ENCODE measurements at places on chromosomes 3 and 15.

DNA sequence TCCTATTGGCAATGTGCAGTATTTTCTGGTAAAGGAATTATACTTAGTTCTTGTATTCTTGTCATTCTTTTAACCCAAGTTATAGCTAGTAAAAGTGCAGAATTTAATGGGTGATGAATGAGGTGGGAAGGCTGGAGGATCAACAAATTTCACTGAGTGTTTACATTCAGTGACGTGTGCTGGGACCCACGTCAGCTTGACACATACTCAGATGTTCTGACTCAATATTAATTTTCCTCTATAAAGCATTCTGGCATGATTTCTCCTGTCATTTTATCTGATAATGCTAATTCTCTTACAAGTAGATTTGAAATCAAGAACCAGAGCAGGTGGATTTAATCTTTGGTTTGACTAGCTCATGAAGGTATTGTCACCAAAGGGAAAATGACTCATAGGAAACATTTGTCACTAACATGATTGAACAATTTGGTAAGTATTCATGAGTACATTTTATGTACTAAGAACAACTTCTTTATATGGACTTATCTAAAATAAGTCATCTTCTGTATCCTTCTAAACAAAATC lies 71.0 kb upstream of the SYNPR start:
- no peak for DNase-seq

- DNase-seq, result no peak
Measured at GRCh38 chr3:126494204-126494969, 18.7 kb upstream of the ZXDC start.

GRCh38 chr3:108177536-108177935 lies 44.7 kb downstream of the IFT57 start:
- DNase-seq, result no peak

DNA sequence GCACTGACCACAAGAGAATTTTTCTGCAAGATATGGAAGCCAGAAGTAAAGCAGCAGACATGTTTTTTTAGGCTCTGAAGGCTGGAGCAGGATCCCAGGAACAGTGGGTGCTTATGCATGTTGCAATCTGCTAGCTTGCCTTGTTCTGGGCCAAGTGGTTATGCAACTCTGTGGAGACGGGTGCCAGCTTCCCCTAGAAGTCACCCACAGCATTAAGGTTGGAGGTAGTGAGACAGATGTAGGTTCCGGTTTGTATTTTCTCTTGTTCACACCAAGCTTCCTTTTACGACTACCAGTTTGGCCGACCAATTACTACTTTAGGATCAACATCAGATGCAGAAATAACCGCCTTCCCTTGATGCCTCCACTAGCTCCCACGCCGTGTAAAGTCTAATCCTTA lies 11.1 kb downstream of the DPH3 start:
- no peak for DNase-seq

GRCh38 chr3:175457301-175457700 lies 598.2 kb downstream of the NAALADL2 start:
- DNase-seq, result no peak

DNA sequence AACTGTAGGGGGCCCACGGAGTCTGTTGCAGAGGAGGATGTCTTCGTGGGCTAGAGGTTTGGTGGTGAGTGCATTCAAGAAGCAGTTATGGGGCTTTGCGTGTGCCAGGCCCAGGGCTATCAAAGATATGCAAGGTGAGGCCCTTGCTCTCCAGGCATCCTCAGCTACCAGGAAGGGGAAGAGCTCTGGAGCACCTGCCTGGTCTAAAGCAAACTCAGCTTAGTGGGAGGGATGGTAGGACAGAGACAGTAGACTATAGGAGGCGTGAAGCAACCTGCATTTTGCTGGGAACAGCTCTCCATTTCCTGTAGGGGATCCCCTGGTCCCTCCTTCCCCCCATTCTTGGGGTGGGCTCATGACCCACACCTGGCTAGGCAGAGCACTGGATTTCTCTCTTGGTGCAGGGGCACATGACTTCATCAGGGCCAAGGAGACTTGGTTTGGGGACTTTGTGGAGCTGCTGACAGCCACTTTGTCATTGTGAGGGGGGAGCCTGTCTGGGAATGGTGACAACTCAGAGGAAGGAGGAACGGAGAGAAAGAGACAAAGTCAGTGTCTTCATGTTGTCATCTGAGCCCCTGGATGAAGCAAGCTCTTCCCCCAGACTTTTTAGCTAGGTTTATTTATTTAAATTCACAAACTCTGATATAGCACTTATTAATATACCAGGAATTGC lies 8.6 kb upstream of the EEFSEC start:
- DNase-seq, result no peak

DNA sequence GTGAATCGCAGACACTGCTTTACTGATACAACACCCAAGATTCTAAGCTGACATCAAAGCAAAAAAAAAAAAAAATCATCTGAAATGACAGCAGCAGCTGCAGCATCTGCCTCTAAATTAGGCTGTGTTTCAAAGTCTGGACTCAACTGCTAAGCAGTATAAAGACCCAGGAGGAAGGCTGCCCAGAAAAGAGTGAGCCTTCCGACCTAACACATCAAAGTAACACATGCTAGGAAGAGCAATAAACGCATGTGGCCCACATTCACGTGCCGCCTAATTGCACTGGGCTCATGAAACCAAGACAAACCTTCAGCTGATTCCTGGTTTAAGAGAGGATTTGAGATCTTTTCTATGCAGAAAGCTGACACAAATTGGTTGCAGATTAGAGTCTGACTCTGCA lies 317.1 kb downstream of the ZIC4 start:
- DNase-seq, result no peak

DNA sequence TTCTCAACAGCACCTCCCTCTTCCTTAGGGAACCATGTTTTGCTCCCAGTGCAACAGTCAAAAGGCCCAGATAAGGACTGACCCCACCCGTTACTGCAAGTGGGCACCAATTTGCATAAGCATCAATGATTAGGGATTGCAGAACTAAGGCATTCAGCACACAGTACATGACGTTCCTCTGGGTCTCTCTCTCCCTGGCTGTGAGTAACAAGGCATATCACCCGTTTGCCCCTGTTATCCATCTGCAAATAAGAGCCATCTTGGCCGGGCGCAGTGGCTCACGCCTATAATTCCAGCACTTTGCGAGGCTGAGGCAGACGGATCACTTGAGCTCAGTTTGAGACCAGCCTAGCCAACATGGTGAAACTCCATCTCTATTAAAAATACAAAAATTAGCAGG lies 18.8 kb downstream of the MAGI1 start:
- DNase-seq, result no peak

GRCh38 chr3:97939401-97939800 lies 32.8 kb downstream of the RIOX2 start:
- DNase-seq, result no peak

- DNase-seq, result no peak
Measured at GRCh38 chr15:70281811-70282307, 184.1 kb upstream of the TLE3 start.

GRCh38 chr3:193773266-193774220 lies 180.5 kb downstream of the OPA1 start:
- DNase-seq, result no peak

DNA sequence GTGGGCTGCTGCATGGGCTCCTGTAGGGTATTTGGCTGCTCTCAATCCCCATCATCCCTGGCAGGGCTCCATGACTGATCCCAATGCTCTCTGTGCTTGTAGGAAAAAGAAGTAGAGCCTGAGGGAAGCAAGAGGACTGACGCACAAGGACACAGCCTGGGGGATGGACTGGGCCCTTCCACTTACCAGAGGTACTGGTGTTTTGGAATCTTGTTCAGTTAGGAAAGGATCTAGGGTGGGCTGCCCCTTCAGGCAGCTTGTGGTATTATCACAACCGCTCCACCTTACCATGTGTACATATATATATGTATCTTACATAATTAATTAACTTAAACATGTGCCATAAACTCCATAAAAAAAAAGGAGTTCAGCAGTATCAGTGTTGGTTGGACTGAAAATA lies 1.3 kb downstream of the SLC28A2 start:
- DNase-seq, result no peak

DNA sequence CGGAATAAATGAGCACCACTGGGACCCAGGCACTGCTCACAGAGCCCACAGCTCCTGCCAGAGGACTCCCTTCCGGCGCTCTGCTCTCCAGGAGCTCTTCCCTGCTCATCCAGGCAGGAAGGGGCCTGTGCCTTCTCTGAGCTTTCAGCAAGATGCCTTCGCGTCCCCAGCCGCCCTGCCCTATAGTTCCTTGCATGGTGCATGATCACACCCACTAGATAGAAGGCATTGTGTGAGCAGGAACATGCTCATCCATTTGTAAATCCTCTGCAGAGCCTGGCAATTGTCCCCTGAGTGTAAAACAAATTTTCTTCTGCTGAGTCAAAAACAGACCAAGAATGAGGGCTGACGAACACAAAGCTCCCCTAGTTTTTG lies 181.6 kb downstream of the MEGF11 start:
- DNase-seq, result no peak

GRCh38 chr15:38648121-38648843 lies 83.7 kb upstream of the RASGRP1 start:
- no peak for DNase-seq

- no peak for DNase-seq
Measured at GRCh38 chr3:103660810-103661209, 1226.0 kb downstream of the ZPLD1 start.

GRCh38 chr3:129521611-129522010 lies 6.8 kb upstream of the RHO start:
- no peak for DNase-seq

DNA sequence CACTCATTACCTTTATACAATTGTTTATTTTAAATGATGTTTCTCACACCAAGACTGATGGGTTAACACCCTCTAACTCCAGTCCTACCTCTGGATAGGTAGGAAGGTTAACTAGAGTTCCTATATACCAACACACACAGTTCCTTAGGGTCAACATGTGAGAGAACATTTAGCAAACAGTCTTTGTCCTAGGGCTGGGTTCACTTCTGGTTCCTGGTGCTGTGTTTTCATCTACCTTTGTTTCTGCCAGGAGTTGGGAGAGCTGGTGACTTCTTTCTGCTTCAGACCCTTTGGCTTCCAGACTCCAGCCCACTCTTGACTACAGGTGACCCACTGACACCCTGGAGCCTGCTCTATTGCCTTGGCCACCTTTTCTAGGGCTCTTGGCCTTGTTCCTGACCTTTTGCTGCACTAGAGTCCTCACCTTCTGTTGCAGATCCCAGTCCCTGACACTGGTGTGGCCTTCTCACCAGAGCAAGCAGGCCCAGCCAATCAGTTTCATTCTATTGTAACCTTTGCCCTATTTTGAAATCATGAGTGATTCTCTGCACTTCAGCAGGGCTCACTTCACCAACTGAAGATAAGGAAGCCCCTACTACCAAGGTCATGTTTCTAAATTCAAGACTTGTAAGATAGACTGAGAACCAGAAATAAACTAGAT lies 50.0 kb upstream of the SECISBP2L start:
- no peak for DNase-seq

- DNase-seq, result no peak
Measured at GRCh38 chr15:48555241-48555881, 90.1 kb downstream of the FBN1 start.

DNA sequence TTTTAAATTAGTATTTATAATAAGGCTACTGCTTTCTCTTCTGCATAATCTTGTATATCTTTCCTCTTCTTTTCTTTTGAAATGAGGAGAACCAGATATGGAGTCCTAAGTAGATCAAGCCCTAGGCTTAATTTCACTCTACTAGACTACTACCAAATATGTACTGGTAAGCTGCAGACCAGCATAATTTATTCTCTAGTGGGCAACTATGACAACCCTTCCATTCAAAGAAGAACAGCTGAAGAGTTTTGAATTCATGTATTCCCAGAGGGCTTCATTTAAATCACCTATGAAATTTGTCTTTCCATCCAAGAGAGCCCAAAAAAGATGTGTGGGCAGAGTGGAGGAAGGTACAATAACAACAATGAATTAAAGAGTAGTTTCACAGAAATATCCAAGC lies 10.0 kb downstream of the RAD18 start:
- no peak for DNase-seq

DNA sequence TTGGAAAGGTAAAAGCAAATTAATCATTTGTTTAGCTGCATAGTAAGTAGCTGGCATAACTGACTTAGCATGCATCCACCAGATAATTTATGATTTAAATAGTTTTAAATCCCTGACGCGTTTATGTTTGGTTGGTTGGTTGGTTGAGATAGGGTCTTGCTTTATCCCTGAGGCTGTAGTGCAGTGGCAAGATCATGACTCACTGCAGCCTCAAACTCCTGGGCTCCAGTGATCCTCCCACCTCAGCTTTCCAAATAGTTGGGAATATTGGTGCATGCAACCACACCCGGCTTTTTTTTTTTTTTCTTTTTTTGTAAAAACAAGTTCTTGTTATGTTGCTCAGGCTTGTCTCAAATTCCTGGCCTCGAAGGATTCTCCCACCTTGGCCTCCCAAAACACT lies 263.4 kb downstream of the MCTP2 start:
- DNase-seq, result no peak

DNA sequence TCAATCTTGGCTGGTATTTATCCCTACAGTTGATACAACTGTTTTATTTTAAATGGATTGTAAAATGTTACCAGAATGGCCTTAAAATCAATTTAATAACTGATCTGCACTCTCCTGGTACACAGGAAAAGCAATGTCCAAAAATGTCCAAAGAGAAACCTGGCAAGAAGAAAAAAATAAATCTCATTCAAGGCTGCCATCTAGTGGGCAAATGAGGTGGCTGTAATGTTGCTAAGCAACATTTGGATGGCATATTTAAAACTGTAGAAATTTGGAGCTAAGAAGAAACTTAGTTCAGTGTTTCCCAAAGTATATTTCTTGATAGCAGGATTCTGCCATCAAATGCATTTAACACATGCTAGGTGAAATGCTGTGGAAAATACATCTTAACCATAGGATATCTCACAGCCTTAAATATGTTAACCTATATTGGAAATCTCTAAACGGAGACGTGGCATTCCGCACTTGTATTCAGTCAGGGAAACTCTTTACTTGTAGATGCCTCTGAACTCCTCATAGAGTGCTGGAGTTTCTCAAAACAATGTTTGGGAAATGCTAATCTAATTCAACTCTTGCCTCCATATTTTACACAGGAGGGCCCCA lies 216.8 kb downstream of the ERC2 start:
- DNase-seq, result no peak

DNA sequence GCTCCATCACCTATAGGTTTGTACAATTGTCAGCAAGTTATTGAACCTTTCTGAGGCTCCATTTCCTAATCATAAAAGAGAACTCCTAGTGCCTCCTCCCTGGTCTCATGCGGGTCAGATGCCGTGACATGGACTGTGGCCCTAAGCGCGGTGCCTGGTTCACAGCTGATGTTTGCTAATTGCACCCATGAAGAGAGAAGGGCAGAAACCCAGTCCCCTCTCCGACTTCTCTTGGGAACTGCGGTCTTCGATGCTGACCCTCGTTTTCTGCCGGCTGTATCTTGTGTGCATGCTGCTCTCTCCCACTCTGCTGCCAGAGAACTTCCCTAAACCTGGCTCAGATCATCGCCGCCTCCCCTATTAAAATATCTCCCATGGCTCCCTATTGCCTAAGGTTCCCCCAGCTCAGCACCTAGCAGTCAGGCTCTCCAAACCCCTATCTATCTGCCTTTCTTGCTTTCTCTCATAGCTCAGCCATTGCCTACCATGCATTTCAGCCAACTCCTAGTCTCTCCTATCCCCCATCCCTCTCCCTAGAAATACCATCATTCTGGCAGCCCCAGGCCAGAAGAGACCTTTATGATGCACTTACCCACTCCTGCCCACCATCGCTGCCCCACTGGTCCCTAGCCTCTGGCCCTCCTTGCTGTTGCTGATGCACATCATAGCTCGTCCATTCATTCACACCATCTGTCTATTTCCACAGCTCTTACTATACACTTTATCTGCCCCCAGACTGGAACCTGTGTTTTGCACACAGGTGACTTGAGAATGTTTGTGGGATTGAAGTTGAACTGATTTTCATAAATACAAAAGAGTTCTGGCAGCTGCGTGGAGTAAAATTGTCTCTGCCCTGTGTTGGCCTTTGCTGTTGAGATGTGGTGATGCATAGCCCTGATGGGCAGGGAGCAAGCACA lies 6.6 kb downstream of the ISG20 start:
- no peak for DNase-seq

Data from activated T-helper 1 cell treated with anti-CD3 and anti-CD28 coated beads, Interleukin-2, amount 50 U/mL, for 16 hours (primary cell).